ENCODE measurements at places on chromosomes 2 and 18.

- no peak for DNase-seq
Measured at GRCh38 chr18:45222180-45222579, 393.1 kb upstream of the SLC14A2 start.

- DNase-seq: no peak
Measured at GRCh38 chr2:176763130-176763529, 449.5 kb upstream of the HNRNPA3 start.

DNA sequence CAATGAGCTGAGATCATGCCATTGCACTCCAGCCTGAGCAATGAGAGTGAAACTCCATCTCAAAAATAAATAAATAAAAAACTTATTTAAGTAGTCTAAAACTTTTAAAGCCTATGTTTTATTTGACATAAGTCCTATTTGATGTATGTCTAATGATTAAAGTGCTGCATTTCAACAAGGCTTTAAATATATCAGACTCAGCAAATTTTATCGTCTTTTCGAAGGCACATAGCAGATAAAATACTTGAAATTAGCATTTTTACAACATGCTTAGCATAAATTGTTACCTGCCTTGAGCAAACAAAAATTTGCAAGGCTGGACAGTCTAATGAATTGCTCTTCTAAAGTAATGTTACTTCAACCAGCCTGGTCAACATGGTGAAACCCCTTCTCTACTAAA is 85.9 kb downstream of the PRKRA start:
- DNase-seq: no peak

DNA sequence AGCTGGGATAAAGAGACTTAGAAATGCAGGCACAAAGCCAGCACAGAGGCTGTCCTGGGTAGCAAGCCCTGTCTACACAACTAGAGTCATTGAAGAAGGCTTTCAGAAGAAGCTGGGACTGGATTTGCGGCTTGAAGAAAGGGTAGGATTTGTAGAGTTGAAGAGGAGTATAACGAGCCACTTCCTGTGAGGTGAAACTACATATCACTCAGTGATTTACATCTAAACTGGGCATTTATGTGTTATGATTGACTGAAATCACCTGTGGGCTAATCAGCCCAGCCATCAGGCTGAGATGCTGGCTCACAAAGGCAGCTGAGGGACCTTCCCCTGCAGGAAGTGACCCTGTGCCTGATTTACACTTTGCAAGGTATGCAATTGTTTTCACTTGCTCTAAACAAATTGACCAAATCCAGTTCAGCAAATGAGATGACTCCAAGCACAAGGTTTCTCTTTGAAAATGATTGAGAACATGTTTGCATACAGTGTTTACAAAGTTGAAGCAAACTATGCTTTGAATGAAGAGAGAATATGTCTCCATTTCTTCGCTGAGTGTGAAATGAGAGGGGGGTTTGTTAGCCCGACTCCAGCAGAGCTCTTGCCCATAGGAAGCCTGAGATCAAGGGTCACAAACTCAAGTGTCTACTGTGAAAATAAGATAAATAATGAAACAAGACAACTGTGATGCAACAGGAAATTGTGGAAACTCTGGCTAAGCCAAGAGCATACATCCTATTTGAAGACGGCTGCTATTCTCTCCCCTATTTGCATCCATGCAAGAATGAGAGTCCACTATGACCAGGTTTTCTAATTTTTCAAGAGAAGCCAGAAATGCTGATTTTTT is 69.3 kb upstream of the HK2 start:
- DNase-seq: peak; percentile 47

DNA sequence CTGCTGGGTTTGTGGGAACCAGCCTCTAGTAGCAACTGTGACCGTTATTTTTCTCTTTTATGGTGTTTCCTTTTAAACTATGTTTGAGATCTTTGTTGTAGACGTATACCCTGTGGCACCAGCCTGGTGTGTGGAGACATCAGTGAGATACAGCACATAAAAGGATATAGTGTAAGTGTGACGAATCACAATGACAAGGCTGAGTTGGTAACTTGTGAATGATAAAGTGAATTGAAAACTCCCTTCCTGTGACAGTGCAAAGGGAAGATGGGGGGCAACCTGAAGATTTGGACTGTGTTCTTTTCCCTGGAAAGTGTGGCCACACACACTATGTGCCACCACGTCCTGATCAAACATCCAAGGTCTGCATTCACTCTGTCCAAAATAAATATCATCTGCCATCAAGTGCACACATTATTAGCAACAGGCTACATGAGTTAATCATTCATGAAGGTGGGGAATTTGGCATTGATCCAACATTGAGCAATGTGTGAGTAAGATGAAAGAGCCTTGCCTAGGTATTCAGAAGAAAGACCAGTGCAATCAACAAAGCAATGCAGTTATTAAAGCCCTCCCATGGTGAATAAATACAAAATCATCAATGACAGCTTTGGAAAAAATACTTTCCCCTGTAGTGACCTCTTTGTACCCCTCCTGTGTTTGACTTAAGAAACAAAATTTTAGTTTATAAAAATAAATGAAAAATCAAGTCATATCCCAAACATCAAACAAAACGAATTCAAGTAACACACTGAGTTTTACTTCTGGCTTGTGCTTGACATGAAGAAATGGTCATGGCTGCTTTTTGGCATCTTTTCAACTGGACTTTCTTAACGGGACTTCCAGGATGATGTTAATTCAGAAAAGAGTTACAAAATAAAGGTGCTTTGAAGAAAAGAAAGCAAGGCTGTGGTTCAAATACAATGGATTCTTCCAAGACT is 1280.5 kb upstream of the ZEB2 start:
- DNase-seq: peak; percentile 21

DNA sequence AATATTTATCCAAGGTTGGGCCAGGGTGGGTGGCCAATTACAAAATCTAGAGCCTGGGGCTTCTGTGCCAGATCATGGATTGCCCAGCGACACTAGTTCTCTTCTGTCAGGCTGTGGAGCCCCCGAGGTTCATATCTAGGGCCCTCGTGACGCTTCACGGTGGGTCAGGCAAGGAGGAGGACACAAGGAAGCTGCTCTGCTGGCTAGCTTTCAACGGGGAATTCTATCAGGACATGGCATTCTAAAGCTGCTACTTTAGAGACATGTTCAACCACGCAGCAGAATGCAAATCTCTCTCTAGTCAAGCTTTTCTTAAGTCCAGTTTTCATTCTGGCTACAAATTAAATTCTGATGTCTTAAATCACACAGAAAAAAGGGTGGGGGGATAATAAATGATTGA is 180.2 kb downstream of the THADA start:
- no peak for DNase-seq

GRCh38 chr2:38905251-38905650 is 15.6 kb downstream of the ARHGEF33 start:
- DNase-seq: no peak

- DNase-seq: no peak
Measured at GRCh38 chr2:229205704-229206103, 65.4 kb downstream of the PID1 start.

- no peak for DNase-seq
Measured at GRCh38 chr2:46184794-46185583, 112.2 kb upstream of the EPAS1 start.

GRCh38 chr2:152028182-152028862 is 70.5 kb downstream of the CACNB4 start:
- DNase-seq: peak; percentile 40

DNA sequence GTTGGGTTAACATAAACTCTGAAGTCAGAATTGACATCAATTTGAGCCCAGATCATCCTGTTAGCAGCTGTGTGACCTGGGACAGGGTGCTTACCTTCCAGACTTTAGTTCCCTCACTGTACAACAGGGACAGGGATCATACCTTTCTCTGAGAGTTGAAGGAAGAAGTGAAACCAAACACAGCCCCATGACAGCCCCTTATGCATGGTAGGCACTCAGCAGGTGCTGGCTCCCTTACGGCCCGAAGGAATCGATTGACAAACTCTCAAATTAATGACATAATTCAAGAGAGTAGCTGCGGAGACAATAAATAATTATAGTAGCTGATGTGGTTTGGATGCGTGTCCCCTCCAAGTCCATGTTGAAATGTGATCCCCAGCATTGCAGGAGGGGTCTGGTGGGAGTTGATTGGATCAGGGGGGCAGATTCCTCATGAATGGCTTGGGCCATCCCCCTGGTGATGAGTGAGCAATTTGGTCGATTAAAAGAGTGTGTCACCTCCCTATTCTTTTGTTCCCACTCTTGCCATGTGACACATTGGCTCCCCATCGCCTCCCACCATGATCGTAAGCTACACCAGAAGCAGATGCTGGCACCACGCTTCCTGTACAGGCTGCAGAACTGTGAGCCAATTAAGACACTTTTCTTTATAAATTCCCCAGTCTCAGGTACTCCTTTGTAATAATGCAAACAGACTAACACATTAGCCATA is 72.4 kb downstream of the ODC1 start:
- peak; percentile 75 for DNase-seq

DNA sequence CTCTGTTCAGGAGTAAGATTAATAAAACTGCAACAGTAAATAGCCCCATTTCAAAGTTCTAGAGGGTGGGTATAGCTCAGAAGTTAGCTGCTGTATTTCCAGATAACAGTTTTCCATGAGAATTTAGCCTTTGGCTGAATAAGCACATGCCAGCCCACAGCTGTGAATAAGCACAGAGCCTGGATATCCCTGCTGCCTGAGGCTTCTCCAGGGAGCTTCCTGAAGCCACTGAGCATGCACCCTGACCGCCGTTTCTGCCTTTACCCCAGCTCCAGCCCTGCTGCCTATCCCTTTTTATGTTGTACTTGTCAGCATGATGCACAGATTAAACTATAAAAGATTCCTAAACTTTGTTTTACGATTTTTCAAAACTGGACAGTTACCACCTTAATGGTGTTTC is 85.3 kb downstream of the FEZ2 start:
- no peak for DNase-seq

DNA sequence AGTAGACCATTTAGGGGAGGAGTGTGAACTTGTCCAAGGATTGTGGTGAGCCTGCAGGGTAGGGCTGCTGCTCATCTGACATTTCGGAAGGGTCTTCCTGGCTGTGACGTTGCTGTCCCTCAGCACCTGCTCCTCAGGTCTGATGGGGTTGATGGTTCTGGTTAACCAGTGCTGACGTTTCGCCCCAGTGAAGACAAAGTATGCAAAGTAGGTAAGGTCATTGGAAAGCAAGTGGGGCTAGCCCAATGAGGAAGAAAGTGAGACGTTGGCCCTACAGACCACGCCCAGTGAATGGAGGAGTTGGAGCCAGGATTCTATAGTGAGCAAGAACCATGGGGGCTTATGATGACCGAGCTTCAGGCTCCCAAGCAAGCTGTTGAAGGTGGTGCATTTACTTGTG is 33.4 kb upstream of the ZNF396 start:
- no peak for DNase-seq

Data from NCI-H2081 (cell line).